NCI-H1092 (cell line): ENCODE measurements at places on chromosomes 3 and 15.

DNA sequence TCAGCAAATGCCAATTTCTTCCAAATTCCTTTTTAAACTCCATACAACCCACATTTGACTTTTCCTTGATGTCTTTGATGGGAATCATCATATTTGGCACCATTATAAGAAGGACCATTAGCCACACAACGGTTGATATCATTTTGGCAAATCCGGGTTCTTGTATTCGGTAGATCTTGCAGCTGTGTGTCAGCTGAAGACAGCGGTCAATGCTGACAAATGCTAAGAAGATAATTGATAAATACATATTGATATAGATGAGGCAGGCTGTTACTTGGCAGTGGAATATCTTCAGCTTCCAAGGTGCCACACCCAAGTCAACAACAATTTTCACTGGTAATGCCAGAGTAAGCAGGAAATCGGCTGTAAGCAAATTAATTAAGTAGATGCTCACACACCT lies 4.2 kb downstream of the GPR171 start:
- no peak for DNase-seq

DNA sequence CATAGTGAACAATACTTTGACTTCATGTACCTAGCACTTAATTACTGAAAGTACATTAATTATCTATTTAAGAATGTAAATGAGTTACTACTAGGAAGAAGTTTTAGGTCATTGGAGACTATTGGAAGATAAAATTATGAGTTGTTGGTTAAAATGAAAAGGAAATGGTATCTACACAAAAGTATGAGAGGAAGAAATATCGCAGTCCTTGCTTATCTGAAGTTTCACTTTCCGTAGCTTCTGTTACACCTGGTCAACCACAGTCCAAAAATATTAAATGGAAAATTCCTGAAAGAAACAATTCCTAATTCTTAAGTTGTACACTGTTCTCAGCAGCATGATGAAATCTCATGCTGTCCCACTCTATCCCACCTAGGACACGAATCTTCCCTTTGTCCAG lies 57.8 kb downstream of the HACD2 start:
- no peak for DNase-seq

- peak; percentile 50 for DNase-seq
Measured at GRCh38 chr3:151890721-151891141, 17.3 kb downstream of the SUCNR1 start.

- no peak for DNase-seq
Measured at GRCh38 chr3:52041118-52041731, 15.1 kb downstream of the DUSP7 start.

GRCh38 chr3:190863119-190863465 lies 598 bp upstream of the GMNC start:
- DNase-seq, result no peak

- no peak for DNase-seq
Measured at GRCh38 chr3:127063916-127064315, 81.0 kb downstream of the PLXNA1 start.

DNA sequence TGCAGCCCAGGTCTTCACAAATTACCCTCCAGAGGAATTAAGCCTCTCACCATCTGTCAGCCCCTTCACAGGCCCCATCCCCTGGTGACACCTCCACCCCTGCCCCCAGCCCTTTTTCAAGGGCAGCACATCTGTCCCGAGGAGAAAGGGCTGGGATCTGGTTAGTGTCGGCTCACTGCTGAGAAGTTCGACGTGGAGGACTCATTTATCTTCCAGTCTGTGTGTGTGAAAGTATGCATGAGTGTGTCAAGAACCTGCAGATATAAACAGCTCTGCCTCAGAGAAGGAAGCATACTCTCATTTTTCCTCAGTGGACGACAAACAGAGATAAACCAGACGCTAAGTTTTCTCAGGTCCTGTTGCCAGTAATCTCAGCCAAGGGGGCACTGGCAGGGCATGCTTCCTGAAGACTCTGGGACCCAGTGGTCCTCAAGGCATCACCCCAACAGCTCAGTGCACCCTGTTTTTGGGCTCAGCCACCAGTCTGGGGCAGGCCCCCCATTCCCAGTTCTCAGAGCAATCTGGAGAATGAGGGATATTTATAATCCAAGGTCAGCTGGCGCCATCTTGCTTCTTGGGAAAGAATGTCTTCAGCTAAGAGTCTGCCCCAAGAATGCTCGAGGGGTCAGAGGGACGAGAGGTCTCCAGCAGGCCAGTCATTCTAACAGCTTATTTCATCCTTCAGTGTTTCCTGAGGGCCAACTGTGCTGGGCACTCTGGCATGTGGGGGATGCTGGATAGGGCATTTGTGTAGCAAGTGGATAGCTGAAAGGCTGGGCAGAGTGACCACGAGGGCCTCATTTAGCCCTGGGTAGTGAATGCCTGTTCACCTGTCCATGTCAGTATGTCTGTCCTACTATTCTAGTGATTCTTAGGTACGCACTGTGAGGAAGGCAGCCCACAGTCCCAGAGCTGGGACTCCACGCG lies 73.6 kb downstream of the ADCY5 start:
- no peak for DNase-seq

GRCh38 chr3:41521010-41521655 lies 321.8 kb downstream of the CTNNB1 start:
- DNase-seq, result no peak

DNA sequence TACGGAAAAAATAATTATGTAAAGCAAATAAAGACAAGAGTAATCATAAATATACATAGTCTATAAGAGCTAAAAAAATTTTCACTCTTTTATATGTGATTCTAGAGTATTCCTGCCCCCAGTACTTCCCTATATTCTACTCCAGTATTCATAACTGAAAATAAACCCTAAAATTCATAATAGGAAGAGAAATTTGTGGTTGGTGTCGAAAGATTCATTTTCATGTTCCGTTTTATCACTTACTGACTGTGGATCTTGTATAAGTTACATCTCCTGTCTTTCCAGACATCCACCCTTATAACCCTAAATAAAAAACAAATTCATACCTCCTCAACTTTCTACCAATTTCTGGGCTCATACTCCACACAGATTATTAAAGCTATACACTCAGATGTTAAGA lies 16.0 kb upstream of the MBNL1 start:
- no peak for DNase-seq
